ENCODE measurements at places on chromosomes 16 and 17.

GRCh38 chr16:27764869-27765675 is 215.1 kb downstream of the KATNIP start:
- DNase-seq: no peak

GRCh38 chr17:64686705-64687104 is 24.6 kb upstream of the SMURF2 start:
- DNase-seq: no peak

DNA sequence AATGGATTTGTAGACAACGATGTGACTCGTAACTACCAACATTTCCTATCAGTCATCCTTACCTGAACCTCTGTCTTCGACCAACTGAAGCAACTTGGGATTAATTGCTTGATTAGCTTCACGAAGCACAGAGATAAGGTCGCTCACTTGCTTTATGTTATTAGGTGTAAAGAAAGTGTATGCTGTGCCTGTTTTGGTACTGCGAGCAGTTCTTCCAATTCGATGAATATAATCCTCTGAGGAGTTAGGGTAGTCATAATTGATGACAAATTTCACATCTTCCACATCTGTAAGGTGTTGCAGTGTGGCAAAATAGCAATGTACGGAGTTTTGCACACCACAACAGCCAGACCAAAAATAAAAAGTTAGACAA is 3.6 kb upstream of the POLG2 start:
- DNase-seq: no peak

DNA sequence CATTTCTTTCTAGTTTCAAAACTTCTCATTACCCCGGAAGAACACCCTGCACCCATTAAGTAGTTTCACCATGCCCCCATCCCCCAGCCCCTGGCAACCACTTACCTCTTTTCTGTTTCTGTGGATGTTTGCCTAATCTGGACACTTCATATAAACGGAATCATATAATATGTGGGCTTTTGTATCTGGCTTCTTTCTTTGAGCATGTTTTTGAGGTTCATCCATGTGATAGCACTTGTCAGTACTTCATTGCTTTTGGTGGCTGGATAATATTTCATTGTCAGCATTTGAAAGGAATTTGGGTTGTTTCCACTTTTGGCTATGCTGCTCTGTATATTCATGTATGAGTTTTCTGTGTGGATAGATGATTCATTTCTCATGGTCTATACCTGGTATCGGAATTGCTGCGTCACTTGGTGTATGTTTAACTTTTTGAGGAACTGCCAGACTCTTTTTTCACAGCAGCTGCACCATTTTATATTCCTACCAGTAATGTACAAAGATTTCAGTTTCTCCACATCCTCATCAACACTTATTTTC is 30.0 kb upstream of the SLC5A10 start:
- DNase-seq: peak; percentile 56

GRCh38 chr16:85274924-85275323 is 162.7 kb upstream of the CIBAR2 start:
- DNase-seq: no peak

GRCh38 chr16:76668207-76668725 is 391.1 kb downstream of the CNTNAP4 start:
- no peak for DNase-seq

DNA sequence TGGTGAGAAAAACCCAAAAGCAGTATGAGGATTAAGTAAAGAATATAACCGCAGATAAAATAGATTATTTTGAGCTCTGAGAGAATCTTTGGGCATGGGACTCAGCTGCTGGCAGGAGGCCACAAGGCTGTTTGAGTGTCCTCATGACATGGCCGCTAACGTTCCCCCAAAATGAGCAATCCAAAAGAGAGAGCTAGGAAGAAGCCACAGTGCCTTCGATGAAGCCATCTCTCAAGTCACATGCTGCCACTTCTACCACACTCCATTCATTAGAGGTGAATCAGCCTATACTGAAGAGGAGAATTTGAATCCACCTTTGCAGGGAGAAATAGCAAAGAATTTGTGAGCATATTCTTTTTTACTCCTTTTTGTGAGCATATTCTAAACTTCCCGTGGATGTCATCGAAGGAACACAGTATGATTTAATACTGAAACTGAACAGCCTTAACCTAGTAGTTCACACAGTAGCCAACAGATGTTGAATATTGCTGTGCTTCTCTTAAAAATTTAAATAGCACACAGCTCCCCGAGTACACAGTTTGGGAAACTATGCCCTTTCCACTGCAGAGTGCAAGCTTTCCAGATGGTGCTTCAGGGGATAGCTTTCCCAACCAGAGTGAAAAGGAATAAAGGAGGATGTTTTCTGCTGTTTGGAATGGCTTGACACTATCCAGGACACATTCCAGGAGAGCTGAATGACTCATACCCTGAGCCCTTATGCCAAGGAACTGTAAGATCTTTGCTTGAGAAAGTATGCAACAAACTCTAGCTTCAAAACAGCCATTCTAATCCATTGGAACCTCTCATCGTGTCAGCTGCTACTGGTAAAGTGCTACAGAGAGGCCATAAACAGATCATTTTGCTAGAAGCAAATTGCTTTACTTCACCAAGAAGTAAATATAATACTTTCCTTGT is 33.9 kb downstream of the ANKFY1 start:
- DNase-seq: peak; percentile 99

GRCh38 chr16:81817789-81818567 is 38.9 kb downstream of the PLCG2 start:
- DNase-seq: no peak

GRCh38 chr16:28904363-28904762 is 20.7 kb downstream of the RABEP2 start:
- no peak for DNase-seq

DNA sequence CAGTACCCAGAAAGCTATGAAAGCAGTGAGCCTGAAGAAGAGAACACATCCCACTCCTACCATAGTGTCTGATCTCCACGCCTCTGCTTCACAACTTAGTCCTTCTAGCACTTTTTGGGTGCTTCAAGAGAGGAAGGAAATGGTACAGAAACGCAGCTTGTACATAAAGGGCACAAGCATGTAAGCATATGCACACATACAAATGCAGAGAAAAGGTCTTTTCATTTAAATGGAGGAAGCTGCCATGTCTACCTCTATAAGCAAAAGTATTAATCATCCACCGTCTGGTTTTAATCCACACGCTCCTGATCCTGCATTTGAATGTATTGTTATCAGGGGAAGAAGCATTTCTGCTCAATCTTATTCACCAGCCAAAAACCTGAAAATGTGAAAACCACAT is 100.7 kb downstream of the HIC1 start:
- no peak for DNase-seq

- DNase-seq: no peak
Observed at GRCh38 chr17:31074772-31075555, 19.8 kb upstream of the NF1 start.

DNA sequence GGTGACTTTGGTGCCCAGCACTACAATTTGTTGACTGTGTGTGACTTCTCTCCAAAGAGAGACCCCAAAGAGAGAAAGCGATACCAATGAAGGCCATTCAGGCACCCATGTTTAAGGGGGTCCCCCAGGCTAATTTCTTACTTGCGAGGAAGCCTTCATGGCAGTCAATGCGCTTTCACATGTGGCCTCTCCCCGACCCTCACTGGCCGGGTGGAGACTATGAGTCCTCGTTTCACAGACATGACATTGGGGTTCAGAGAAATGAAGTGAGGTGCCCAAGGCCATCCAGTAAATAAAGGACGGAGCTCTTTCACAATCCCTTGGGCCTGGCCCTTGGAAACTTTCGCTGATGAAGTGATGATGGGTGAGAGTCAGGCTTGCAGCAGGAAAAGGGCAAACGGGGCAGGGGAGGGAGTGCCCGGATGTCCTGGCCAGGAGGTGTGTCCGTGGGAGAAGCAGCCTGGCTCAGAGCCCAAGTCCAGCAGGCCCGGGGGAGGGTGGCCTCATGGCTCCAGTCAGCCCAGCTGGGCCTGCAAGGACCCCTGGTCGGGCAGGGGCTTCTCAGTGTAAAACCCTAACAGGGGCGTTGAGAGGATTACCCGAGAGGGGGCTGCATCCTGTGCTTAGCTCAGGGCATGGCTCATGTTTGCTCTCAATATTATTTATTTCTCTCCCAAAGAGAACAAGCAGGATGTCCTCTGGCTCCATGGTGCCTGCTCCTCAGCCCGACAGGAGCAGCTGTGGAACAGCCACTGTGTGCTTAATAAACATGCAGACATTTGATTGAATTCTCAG is 14.7 kb downstream of the TBX2 start:
- DNase-seq: no peak

DNA sequence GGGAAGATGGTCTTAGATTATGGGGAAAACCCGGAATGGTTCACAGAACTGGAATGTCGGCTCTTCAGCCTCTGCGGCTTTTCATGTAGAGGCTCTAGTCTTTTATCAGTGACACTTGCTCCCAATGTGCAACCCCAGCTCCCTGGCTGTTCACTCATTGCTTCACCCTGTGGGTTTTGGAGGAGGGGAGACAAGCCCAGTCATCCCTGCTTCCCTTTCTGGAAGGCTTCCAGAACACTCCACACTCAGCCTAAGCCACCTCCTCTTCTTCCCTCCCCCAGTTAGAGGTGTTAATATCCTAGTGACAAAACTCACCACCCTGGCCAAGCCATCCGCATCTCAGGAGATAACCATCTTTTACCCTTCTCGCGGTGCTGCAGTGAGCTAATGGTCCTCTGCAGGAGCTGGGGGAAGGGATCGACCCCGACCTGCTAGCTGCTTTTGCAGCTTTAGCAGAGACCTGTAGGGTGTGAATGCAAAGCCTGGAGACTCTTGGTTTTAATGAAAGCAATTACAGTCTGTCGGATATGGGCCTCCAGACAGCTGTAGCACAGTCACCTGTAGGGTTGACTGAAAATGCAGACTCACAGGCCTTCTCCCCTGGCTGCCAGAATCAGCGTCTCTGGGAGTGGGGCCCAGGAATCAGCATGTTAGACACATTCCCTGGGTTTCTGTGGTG is 24.3 kb upstream of the LASP1NB start:
- DNase-seq: peak; percentile 96
